ENCODE measurements at places on chromosomes 11 and 22.

- no peak for DNase-seq
Measured at GRCh38 chr11:65066805-65067291, 8.5 kb upstream of the NAALADL1 start.

DNA sequence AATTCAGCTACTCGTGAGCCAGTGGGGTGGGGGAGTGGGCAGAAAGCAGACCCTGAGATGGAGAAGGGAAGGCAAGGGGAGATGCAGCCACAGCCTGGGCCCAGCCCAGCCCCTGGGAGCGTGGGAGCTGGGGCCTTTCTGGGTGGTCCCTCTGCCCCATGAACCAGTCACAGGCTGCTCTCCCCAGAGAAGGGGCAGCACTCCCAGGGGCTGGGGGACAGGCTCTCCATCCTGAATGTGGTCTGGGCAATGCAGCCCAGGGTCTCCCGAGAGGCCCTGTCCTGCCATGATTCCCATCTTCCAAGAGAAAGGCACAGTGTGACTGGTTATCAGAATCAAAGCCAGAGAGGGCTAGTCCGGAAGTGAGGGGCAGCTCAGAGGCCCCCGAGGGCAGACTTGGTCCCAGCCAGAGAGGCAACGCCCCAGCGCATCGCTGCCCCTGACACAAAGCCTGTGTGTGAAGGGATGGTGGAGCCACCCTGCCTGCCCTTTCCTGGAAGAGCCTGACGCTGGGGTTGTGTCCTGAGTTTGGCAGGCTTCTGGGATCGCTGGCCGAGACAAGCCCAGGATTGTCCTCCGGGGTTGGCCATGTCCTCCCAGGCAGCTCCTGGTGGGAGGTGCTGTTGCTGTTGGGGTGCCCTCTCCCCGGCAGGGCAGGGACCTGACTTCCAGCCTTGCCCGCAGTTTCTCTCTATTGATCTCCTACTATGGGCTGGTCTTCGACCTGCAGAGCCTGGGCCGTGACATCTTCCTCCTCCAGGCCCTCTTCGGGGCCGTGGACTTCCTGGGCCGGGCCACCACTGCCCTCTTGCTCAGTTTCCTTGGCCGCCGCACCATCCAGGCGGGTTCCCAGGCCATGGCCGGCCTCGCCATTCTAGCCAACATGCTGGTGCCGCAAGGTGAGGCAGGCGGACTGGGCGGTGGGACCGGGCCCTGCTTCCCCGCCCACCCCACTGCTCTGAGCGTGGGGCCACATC, 23.8 kb upstream of the SLC22A12 start:
- DNase-seq = no peak

DNA sequence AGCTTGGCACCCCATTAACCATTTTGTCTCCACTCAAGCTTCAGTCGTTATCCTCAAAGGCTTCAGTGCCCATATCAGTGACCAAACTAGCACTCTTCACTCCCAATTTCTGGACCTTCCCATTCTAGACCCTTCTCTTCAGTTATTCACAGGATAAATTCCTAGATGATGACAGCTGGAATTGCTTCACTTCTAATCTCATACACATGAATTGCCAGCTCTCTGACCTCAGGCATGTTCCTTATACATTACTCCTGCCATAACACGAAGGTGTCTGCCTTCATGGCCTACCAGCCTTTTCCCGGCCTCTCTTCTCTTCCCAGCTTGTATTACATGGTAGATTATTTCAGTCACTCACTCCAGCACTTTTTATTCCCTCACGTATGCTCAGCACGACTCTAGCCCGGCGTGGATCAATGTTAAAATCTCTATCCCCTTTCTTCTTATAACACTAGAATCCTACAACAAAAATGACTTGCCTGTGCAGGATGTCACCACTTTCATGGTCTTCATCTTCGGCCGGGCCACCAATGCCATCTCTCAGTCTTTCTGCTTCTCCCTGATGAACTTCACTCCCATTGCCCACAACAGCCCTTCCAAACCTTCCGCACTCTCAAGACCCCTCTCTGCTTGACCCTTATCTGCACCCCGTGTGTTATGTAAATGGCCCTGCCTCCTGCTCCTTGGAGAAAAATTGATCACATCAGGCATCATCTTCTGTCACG, 36.9 kb downstream of the EIF3F start:
- DNase-seq = no peak

- no peak for DNase-seq
Measured at GRCh38 chr22:26471522-26471921, 12.1 kb downstream of the HPS4 start.

DNA sequence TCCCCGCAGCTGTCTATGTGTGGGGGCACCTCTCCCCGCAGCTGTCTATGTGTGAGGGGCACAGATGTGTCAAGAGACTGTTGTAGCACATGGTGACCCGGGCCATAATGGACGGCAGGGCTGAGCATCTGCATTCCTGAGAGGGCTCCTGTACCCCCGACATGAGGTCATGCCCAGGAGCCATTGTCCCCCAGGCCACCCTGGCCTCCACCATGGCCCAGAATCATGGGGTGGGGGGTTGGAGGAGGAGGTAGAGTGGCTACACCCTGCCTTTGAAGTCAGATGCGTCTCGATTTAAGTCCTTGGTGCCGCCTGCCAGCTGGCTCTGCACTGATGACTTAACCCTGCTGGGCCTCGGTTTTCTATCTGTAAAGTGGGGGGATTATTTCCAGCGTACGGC, 49.1 kb downstream of the ARHGAP8 start:
- no peak for DNase-seq

GRCh38 chr22:19890502-19891316, 36.0 kb upstream of the GNB1L start:
- DNase-seq = no peak

GRCh38 chr11:46712874-46713576, 6.0 kb upstream of the F2 start:
- DNase-seq = no peak

- no peak for DNase-seq
Measured at GRCh38 chr11:73233692-73234470, 15.8 kb downstream of the P2RY2 start.

DNA sequence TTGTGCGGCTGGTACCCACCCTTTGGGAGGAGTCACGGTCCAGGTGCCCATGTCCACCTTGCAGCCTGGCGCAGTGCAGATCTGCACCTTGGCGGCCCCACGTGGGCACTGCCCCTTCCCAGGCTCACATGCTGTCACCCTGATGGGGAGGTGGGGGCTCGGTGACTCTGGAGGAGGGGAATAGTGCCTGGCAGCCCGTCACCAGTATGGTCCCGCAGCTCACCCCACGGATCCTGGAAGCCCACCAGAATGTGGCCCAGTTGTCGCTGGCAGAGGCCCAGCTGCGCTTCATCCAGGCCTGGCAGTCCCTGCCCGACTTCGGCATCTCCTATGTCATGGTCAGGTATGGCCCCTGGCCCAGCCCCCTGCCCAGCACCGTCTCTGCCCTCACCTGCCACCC, 5.2 kb downstream of the TRPT1 start:
- no peak for DNase-seq

All from CD4-positive, alpha-beta T cell treated with Interleukin-21 for 1 hour (primary cell).